ENCODE measurements at places on chromosomes 2 and 18.

DNA sequence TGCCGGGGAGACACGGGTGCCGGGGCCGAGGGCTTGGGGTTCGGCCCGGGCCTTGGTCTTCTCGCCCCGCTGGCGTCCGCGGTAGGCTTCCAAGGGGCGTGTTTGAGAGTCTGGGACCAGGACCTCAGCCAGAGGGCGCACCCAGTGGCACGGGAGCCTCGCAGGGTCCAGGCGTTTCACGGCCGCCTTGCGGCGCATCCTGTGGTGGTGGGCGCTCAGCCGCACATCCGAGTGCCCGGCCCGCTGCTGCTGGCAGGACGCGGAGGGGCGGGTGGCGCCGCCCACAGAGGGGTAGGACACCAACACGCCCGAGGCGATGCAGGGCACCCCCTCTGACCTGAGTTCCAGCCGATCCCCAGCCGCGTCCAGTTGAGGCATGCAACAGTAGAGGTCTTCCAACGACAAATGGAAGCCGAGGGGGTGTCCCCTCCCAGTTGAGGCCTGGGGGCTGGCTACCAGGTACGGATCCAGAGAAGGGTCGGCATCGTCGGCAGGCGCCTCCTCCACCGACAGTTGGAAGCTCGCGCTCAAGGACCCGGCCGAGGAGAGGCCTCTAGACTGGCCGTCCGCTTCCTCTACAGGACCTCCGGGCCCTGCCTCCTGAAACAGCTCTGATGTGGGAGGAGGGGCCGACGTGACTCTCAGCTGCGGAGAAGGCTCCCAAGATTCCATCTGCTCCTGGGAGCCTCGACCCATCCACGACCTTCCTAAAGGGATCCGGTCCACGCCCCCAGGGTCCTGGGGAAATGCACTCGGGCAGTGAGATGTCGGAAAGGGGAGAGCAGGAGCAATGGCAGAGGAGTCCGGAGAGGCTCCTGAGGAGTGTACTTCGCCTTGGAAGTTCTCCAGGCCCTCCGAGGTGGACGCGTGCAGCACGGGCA, 6.3 kb downstream of the C2orf81 start:
- no peak for DNase-seq

GRCh38 chr18:23136326-23137096, 1.2 kb downstream of the CABLES1 start:
- DNase-seq = no peak

GRCh38 chr2:144512891-144513351, 7.0 kb downstream of the ZEB2 start:
- no peak for DNase-seq

DNA sequence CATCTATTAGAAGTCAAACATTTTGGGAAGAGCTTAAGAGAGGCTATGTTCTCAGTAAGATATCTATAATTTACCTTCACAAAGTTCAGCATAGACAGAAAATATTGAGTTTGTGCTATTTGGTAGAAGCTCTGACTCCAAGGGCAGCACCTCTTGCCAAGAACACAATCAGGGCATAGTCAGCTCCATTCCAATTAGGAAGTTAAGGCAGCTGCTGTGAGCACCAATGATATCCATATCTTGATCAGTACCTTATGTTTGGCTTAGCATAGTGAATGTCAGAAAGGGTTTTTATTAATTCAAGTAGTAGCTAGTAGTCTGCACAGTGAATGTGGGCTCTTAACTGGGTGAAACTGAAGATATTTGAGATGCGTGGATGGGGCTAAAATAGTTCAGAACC, 86.4 kb upstream of the SPRED2 start:
- DNase-seq = no peak

DNA sequence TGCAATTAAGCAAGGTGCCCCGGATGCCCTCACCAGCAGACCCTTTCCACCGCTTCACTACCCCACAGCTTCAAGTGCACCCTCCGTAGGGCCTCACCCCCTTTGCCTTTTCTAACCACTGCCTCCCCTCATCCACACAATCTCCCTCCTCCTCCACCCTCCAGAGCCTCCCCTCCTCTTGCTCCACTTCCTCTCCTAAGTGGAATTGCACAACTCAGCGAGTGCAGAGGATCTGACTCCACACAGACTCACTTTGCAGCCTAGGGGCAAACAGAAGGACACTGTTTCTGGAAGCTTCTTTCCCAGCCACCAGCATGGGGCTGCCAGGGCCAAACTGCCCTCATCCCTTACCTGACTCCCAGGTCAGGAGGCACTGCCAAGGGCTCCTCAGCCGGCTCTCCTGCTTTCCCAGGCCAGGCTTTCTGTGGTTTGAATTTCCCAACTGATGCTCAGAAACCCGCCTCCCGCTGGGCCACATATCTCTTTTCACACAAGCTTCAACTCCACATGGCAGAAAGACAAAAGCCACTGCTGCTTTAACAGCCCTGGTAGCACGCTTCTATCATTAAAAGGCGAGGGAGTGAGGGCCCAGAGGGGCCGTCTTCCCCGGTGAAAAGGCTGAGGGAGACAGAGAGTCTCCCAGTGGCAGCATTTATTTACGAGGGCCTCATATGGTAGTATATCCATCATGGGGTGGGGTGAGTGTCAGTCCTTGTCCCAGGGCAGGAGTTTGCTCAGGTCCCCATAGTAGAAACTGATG, 74.7 kb upstream of the MGAT4A start:
- DNase-seq = no peak
